Activated CD4-positive, alpha-beta T cell treated with anti-CD3 and anti-CD28 coated beads, Interleukin-2, Interleukin-4, amounts not matched to agents 100 ng/mL and 50 ng/mL, durations not matched to agents 16 hours and 8 hours (primary cell): ENCODE measurements at places on chromosomes 1 and 21.

DNA sequence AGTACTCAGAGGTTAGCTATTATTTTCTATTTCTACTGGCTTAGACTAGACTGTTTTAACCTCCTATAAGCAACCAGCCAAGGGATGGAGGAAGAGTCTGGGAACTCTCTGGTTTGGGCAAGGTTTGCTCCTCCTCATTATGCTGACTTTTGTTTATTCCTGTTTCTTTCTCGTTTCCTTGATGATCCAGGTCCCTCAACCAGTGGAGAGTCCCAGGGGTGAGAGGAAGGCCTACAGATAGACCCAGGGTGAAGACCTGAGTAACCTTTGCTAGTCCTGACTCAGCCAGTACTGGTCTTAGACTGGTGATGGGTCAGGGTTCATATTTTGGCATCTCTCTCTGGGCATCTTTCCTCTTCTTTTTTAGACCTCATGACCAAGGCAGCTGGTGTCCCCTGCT is 5.4 kb downstream of the TUFT1 start:
- DNase-seq, result no peak

DNA sequence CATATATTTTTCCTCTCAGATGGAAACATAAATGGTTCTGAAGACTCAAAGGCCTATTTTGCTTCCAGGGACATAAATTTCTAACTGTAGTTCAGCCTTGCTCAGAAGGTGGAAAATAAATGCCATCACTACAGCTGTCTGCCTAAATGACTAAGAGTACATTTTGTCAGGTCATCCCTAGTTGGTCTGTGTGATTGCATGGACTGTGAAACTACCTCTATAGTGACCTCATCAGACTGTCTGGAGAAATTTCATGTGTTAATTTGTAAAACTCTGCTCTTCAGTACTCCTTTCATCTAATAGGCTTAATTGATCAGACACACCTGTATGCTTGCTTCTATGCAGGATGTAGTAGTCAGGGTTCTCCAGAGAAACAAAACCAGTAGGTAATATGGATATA is 886.9 kb downstream of the AMY1C start:
- DNase-seq, result no peak

- no peak for DNase-seq
Measured at GRCh38 chr1:219582296-219582695, 30.6 kb downstream of the ZC3H11B start.

DNA sequence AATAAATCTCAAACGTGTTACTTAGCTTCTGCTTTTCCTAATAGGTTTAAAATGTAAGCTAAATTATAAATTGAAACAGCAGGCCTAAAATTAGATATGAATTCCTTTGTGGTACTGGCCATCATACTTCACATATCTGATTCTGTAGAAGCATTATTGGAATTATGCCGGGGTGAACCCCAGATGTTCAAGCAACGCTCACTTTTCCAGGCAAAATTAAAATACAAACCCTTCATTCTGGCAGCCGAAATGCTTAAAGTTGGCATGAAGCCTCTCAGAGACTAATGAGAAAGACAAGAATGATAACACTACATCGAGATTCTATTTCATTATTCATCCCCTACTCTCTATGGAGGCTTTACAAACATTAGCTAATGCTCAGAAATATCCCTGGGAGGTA is 1352.7 kb upstream of the ADGRL2 start:
- no peak for DNase-seq

- DNase-seq, result no peak
Measured at GRCh38 chr1:111142356-111142975, 2.4 kb downstream of the CEPT1 start.

DNA sequence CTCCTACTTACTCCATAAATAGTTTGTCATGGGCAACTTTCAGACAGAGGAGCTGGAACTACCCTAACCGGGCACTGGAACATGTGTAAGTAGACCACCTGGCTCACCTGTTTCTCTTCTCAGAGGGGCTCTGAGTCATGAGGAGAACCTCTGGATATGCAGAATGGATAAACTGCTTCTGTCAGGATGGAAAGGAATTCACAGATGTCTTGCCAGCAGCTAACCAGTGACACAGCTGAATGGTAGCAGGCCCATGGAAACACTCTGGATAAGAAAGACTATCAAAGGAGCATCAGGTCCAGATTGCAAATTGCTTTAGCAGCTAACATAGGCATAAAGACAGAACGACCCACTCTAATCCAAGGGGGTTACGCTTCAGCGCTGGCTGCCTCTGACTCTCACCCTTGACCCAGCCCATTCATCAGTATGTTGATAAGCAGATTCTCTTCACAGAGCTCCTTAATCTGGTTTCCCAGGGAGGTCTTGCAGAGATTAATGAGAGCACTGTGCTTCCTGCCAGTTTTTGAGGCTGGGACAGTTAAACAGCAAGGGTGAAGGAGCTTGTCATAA is 54.2 kb downstream of the HIVEP3 start:
- DNase-seq, result no peak

DNA sequence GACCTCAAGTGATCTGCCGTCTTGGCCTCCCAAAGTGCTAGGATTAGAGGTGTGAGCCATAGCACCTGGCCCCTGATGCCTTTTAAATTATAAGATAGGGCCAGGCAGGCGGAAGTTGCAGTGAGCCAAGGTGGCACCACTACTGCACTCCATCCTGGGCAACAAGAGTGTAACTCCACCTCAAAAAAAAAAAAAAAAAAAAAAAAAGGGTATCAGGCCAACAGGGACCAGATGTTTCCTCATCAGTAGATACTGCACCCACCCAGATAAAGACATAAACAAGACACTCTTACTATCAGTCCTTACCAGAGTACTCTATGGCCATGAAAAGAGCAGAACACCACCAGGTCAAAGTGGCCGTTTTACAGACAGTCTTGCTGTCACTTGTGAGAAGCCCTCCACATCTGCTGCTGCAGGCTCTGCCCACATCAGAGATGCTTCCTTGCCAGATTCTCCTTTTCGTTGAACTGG is 3.3 kb downstream of the C21orf58 start:
- no peak for DNase-seq

DNA sequence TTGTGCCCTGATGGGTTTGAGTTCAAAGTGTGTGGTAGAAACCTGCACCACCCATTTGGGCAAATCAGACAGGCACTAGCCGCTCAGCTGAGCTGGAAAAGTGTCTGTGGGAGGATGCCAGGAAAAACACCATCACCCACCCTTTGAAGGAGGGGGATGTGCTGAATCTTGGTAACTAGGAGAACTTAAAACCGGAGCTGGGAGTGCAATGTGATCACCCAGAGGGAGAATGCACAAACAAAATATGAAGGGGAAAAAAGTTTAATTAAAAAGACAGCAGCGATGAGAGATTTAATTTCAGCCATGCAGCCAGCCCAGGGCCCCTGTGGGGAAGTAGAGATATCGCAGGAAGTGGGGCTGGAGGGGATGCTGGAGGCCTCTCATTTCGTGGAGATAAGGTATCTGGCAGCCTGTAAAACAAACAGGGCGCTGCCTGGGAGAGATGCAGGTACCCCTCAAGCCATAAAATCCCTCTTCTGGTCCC is 86.8 kb upstream of the BCAR3 start:
- no peak for DNase-seq

DNA sequence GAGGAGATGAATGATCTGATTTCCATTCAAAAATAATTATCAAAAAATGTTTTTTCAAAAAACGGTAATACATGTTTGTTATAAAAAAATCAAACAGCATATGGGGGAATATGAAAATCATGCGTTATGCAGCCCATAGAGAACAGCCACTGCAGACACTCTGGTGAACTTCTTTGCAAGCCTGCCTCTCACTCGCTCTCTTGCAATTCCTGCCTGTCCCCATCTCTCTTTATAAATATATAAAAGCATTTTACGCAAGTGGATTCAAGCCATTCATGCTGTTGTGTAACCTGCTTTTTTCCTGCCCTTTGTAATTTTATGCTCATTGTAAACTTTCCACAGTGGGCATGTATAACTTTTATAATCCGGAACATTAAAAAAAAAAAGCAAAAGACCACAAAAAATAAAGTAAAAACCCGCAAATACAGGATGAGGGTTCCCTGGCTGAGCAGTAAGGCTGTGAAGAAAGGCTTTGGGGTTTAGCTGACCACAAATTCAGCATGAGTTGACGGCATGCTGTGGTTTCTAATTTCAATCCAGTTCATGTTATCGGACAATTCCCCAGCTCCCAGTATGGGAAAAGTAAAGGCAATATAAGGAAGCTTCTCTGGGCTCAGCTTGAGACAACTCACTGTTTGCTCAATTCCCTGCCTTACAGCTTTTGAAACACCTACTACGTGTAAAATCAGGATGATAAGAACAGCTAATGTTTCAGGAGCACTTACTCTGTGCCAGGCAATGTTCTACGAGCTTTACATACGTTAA is 52.8 kb upstream of the ZBTB40 start:
- DNase-seq, result no peak

- DNase-seq, result no peak
Measured at GRCh38 chr1:175841738-175842187, 98.4 kb upstream of the TNR start.
